CD4-positive, alpha-beta memory T cell (primary cell): ENCODE measurements at places on chromosomes 7 and 10. TPM values are rescaled to one million over a fixed set of nuclear protein-coding genes. Genes with fewer than 3 reads are reported as not detected.

LRRN3 gene
- 12.9 TPM for polyA plus RNA-seq

DNA sequence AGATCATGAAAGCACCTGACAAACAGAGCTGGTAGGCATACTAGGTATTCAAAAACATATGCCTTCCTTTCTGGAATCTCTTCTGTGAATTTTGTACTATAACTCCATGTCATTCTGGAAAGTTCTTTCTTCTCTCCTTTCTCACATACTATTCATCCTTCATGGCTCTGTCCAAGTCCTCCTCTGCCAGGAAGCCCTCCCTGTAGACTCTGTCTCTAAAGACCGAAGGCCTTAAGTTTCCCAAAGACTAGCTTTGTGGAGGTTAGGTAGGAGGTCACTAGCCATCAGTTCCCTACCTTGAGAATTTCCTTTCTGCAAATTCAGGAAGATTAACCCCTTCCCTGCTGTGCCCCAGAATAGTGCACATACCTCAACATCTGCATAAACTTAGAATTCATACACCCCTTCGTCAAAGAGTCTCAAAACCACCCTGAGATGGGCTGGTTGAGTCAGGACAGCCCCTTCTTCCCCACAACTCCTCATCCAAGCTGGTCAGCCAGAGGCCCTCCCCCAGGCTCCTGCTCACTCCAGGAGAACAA is 20.6 kb downstream of the SORBS1 start:
- no peak for DNase-seq
- no peak overlapping the region for H3K27ac ChIP-seq
- no peak overlapping the region for H3K4me3 ChIP-seq
- no peaks in the 10 kb centered on the region for H3K27me3 ChIP-seq
- no peaks in the 10 kb centered on the region for H3K36me3 ChIP-seq
- no peaks in the 10 kb centered on the region for H3K4me1 ChIP-seq

- no peak for DNase-seq
- no peak overlapping the region for H3K27ac ChIP-seq
- no peaks in the 10 kb centered on the region for H3K36me3 ChIP-seq
- no peak overlapping the region for H3K4me3 ChIP-seq
Measured at GRCh38 chr10:1674501-1674900, 62.8 kb downstream of the ADARB2 start.

- no peak overlapping the region for H3K4me3 ChIP-seq
- no peak for DNase-seq
- H3K36me3 ChIP-seq: no peaks in the 10 kb centered on the region
- no peaks in the 10 kb centered on the region for H3K4me1 ChIP-seq
- H3K27ac ChIP-seq: no peak overlapping the region
Measured at GRCh38 chr7:139667377-139667776, 110.4 kb downstream of the HIPK2 start.

DNAJB12 gene
- polyA plus RNA-seq: 13.4 TPM

- no peaks in the 10 kb centered on the region for H3K27me3 ChIP-seq
- H3K36me3 ChIP-seq: no peaks in the 10 kb centered on the region
- DNase-seq: no peak
- H3K27ac ChIP-seq: no peak overlapping the region
Measured at GRCh38 chr7:23759671-23760391, 49.8 kb downstream of the STK31 start.

- no peak overlapping the region for H3K4me3 ChIP-seq
- no peaks in the 10 kb centered on the region for H3K36me3 ChIP-seq
- H3K27me3 ChIP-seq: no peaks in the 10 kb centered on the region
- no peaks in the 10 kb centered on the region for H3K4me1 ChIP-seq
Measured at GRCh38 chr10:71260622-71261325, 48.4 kb downstream of the UNC5B start.

DNA sequence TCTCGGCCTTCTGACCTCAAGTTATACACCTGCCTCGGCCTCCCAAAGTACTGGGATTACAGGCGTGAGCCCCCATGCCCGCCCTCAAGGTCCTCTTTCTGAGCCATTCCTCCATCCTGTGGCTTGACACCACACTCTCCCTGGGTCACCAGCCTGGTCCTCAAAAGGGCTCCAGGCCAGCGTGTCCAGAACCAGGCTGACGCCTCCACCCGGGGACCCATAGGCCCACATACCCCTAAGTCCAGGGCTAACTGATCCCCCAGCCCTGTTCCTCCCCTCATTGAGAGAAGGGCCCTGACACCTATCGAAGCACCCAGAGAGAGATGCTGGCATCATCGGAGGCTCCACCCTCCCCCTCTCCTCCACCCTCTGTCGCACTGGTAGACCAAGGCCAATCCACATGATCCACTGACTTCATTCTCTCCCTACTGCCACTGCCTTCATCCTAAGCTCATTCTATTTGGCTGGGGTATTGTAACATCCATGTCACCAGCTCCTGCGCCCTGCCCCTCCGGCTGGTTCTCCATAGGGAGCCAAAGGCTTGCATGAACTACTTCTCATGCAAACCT is 46.7 kb downstream of the TMEM270 start:
- no peak overlapping the region for H3K4me3 ChIP-seq
- DNase-seq: no peak
- H3K27ac ChIP-seq: no peak overlapping the region

GRCh38 chr10:118983263-118983662 is 46.3 kb upstream of the NANOS1 start:
- no peaks in the 10 kb centered on the region for H3K4me1 ChIP-seq
- DNase-seq: no peak
- no peak overlapping the region for H3K4me3 ChIP-seq
- no peaks in the 10 kb centered on the region for H3K27me3 ChIP-seq

IKZF5 gene
- polyA plus RNA-seq: 11.0 TPM

DNA sequence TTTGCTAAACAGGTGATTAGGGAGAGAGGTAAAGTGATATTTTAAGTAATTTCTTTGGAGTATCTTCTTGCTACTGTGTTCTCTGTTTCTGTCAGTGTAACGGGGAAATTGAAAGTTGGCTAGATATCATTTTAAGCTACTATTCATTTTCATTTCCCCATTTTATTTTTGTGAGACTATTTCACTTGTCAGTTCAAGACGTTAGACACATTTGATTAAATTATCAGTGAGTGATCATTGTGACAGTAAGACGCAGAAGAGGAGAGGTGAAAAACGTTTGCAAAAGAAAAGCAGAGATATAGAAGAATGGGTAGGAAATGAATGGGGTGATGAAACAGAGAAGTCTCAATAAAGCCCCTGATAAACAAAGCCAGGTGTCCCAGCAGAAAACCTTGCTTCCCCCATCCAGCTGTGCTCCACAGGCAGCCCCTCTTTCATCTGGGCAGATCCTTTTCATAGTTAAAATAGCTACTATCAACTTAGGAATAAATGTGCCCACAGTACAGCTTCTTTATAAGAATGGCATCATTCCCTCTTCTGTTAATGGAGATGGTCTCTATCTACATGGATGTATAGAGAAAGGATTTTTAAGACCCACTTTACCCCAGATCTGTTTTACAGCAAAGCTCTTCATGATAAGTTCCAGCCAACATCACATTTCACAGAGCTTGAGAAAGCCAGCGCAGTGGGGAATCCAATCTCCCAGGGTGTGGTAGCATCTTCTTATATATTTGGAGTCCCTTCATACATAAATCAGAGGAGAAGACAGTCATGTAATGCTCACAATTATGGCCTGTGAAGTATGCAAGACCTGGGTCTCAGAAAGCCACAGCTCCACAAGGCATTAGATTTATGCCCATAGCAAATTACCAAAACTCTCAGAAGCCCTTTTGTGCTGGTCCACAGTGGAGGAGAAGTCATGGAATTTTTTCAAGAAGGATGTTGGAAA is 138.1 kb upstream of the ITGB1 start:
- no peaks in the 10 kb centered on the region for H3K36me3 ChIP-seq
- H3K4me3 ChIP-seq: no peak overlapping the region
- H3K4me1 ChIP-seq: peaks cover 48% of the 10 kb centered on the region

STEAP4 gene
- not detected for polyA plus RNA-seq

GRCh38 chr10:97327348-97328294 is 6.9 kb downstream of the FRAT2 start:
- no peak overlapping the region for H3K27ac ChIP-seq
- no peak for DNase-seq
- H3K4me1 ChIP-seq: peaks cover 34% of the 10 kb centered on the region
- no peak overlapping the region for H3K4me3 ChIP-seq

DNA sequence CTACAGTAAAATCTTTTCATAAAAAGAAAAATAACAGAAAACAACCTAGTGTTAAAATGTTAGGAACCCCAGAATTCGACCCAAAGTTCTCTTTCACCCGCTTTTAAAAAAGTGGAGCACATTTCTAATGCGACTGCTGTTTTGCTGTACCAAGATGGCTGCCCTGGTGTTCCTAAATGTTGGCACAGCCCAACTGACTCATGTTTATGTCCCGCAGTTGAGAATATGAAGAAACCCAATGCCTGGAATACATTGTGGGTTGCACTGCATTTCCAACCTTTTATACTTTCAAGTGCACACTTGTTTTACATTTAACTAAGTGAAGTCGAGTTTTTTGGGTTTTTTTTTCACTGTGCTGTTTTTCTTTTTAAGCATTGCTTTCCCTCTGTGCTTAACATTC is 944 bp downstream of the STEAP1B start:
- no peaks in the 10 kb centered on the region for H3K27me3 ChIP-seq
- H3K4me3 ChIP-seq: no peak overlapping the region
- DNase-seq: no peak
- H3K36me3 ChIP-seq: no peaks in the 10 kb centered on the region
- no peak overlapping the region for H3K27ac ChIP-seq

GRCh38 chr10:98436704-98437103 is 10.0 kb downstream of the HPS1 start:
- peaks cover 47% of the 10 kb centered on the region for H3K36me3 ChIP-seq
- H3K27ac ChIP-seq: no peak overlapping the region
- no peaks in the 10 kb centered on the region for H3K27me3 ChIP-seq

GRCh38 chr7:21368317-21368716 is 59.6 kb upstream of the SP4 start:
- H3K27me3 ChIP-seq: no peaks in the 10 kb centered on the region
- H3K4me1 ChIP-seq: peaks cover 11% of the 10 kb centered on the region
- no peak overlapping the region for H3K27ac ChIP-seq
- no peak overlapping the region for H3K4me3 ChIP-seq
- H3K36me3 ChIP-seq: no peaks in the 10 kb centered on the region

GRCh38 chr10:74055383-74056049 is 57.6 kb downstream of the VCL start:
- H3K4me1 ChIP-seq: peaks cover 42% of the 10 kb centered on the region
- no peak overlapping the region for H3K4me3 ChIP-seq
- H3K27me3 ChIP-seq: no peaks in the 10 kb centered on the region
- DNase-seq: no peak
- H3K36me3 ChIP-seq: no peaks in the 10 kb centered on the region
- no peak overlapping the region for H3K27ac ChIP-seq

DNA sequence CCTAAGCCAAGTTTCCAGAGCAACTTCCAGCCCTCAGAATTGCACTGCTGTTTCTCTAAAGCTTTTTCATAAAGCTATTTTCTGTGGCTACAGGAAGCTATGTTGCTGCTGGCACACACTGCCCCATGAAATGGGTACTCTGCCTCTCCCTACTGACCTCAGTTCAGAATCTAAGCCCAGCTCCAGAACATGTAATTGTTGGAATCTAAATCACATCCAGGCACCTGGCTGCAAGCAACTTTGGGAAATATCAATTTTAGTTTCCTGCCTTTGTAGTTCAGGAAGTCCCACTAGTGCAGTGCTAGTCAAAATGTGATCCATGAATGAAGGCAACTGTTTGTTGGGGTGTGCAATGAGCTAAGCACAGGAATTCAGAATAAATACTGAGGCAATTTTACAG is 226.2 kb downstream of the THSD7A start:
- H3K4me1 ChIP-seq: no peaks in the 10 kb centered on the region
- no peaks in the 10 kb centered on the region for H3K27me3 ChIP-seq
- no peak overlapping the region for H3K4me3 ChIP-seq
- no peaks in the 10 kb centered on the region for H3K36me3 ChIP-seq

DNA sequence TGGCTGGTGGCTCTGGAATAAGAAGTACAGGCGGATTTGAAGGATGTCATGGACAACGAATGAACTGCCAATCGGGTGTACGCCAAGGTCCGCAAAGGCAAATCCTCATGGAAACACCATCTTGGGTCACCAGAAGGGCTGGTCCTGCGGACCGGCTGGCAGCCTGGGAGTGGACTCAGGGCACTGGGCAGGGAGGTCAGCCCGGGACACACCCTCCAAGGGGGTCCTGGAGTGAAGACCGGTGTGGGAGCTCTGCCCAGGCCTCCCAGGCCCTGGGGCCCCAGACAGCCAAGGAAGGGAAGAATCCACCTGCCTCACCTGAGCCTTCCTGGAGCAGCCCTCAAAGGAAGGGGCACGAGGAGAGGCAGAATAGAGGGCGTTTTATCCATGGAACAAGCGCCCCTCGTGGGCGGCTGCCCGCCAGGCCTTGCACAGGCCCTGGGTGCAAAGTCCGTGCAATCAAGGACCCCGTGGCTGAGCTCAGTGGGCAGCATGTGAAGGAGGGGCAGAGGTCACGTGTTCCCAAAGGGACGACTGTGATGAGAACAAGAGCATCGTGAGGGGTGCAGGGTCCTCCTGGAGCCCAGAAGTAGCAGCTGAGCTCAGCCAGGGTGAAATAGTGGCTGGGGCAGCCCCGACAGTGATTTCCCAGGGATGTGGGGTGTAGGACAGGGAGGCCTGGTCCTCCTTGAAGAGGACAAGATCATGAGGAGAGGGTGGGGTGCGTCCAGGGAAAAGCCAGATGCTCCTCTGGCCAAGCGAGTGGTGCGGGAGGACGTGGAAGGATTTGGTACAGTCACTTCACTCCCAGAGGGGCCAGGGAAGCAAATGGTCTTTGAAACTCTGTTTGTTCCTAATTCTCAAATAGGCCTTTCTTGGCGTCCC is 105.2 kb downstream of the TCERG1L start:
- H3K4me1 ChIP-seq: no peaks in the 10 kb centered on the region
- DNase-seq: no peak
- H3K4me3 ChIP-seq: no peak overlapping the region
- no peaks in the 10 kb centered on the region for H3K27me3 ChIP-seq

DNA sequence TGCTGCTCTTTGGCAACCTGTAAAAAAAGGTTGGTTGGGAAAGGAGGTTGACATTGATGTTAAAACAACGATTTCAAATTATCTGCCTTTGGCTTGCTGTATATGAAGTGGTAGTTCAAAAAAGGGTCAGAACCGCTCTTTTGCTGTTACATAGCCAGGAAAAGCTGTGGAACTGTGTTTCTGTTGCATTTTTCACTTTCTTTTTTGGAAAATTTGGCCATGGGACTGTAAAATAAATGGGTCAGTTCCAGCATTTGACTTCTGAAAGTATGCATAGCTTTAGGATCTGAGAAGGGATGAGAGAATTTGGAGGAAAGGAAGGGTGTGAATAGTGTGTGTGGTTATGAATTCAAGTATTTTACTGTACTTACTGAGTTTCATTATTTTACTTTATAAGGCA is 7.3 kb downstream of the AUTS2 start:
- DNase-seq: no peak
- peaks cover 7% of the 10 kb centered on the region for H3K4me1 ChIP-seq
- H3K27ac ChIP-seq: no peak overlapping the region
- H3K4me3 ChIP-seq: no peak overlapping the region
- H3K27me3 ChIP-seq: peaks cover 11% of the 10 kb centered on the region

GRCh38 chr10:60353519-60354258 is 36.0 kb downstream of the ANK3 start:
- no peak for DNase-seq
- H3K4me3 ChIP-seq: no peak overlapping the region
- H3K4me1 ChIP-seq: no peaks in the 10 kb centered on the region
- no peak overlapping the region for H3K27ac ChIP-seq
- H3K27me3 ChIP-seq: no peaks in the 10 kb centered on the region
